A549 treated with dexamethasone at 1 μM for 4 hours (cell line): ENCODE measurements at places on chromosomes 5 and 9. TPM values are rescaled to one million over a fixed set of nuclear protein-coding genes. Genes with fewer than 3 reads are reported as not detected.

The IFNK gene
- total RNA-seq = 0.13 TPM in 1 of 5 replicates, not detected in the others

The DMRT2 gene
- total RNA-seq = 0.05 to 0.12 TPM (median 0.06 TPM) in 3 of 5 replicates, not detected in the others

The MARCOL gene
- total RNA-seq = not detected in 5 replicates

The INSYN2B gene
- 0.13 to 0.20 TPM (median 0.16 TPM) in 5 replicates for total RNA-seq

The ORM2 gene
- not detected in 5 replicates for total RNA-seq

The SEMA6A gene
- 0.15 to 0.46 TPM (median 0.18 TPM) in 5 replicates for total RNA-seq

The RUFY1 gene
- 25.5 to 30.9 TPM (median 27.8 TPM) in 5 replicates for total RNA-seq

The ADAMTS6 gene
- total RNA-seq = 0.01 to 0.15 TPM (median 0.04 TPM) in 5 replicates

The SOHLH1 gene
- 0.06 to 0.11 TPM in 2 of 5 replicates, not detected in the others for total RNA-seq

The HTR1A gene
- not detected in 5 replicates for total RNA-seq

The UBAC1 gene
- 28.4 to 40.0 TPM (median 35.7 TPM) in 5 replicates for total RNA-seq

The GGTA1 gene
- total RNA-seq = not detected in 5 replicates
